CD8-positive, alpha-beta memory T cell (primary cell): ENCODE measurements at places on chromosomes 16 and 17. TPM values are rescaled to one million over a fixed set of nuclear protein-coding genes. Genes with fewer than 3 reads are reported as not detected.

Gene PTRH2
- polyA plus RNA-seq, result 15.9 TPM

GRCh38 chr17:50087912-50088405, 7.2 kb upstream of the PDK2 start:
- H3K36me3 ChIP-seq, result no peaks in the 10 kb centered on the region
- H3K27me3 ChIP-seq, result no peaks in the 10 kb centered on the region
- no peaks in the 10 kb centered on the region for H3K4me1 ChIP-seq
- no peak for DNase-seq
- no peak overlapping the region for H3K4me3 ChIP-seq
- H3K27ac ChIP-seq, result no peak overlapping the region

- H3K27me3 ChIP-seq, result no peaks in the 10 kb centered on the region
- H3K4me3 ChIP-seq, result peak overlapping the region; percentile 12
- no peak overlapping the region for H3K27ac ChIP-seq
- no peak for DNase-seq
- H3K4me1 ChIP-seq, result peaks cover 28% of the 10 kb centered on the region
Observed at GRCh38 chr16:10988164-10988803, 43.9 kb downstream of the CLEC16A start.

GRCh38 chr16:14513389-14514107, 116.5 kb downstream of the PARN start:
- no peak overlapping the region for H3K27ac ChIP-seq
- H3K4me1 ChIP-seq, result no peaks in the 10 kb centered on the region
- DNase-seq, result no peak
- H3K4me3 ChIP-seq, result no peak overlapping the region

DNA sequence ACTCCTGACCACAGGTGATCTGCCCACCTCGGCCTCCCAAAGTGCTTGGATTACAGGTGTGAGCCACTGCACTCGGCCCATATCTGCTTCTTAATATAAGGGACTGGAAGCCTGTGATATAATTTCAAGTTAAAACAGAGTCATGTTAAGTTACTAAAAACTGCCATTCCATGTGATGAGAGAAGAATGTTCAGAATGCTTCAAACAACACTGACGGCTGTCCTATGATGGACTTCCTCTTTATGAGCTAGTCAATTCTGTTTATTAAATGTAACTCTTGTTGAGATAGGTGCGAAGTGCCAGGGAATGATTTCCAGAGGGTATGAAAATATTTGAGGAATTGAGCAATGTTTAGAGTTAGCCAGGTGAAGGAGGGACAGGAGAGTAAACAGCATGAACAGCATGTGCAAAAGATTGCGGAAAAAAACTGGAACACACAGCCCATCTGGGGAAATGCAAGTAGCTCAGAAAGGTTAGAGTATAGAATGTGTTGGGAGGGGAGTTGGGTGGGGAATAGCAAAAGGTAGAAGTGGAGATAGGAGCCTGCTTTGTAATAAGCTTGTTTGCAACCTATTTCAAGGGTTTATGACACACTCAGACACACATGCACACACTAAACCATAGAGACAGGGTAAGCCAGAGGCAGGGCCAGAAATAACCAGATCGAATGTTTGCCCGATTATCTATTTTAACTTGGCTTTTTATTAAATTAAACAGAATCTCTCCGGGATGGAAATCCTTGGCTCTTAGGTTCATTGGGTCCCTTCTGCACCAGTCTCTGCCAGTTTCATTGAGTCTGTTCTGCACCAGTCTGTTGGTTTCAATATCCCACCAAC, 135.6 kb upstream of the COX10 start:
- H3K36me3 ChIP-seq, result no peaks in the 10 kb centered on the region
- H3K27ac ChIP-seq, result no peak overlapping the region
- DNase-seq, result no peak
